ENCODE measurements at places on chromosomes 5 and 9.

- no peak for DNase-seq
Observed at GRCh38 chr5:39202597-39203274, 16.6 kb downstream of the FYB1 start.

- no peak for DNase-seq
Observed at GRCh38 chr5:132473019-132473531, 17.5 kb downstream of the IRF1 start.

GRCh38 chr5:69129413-69129812 lies 35.6 kb downstream of the SLC30A5 start:
- DNase-seq: no peak

DNA sequence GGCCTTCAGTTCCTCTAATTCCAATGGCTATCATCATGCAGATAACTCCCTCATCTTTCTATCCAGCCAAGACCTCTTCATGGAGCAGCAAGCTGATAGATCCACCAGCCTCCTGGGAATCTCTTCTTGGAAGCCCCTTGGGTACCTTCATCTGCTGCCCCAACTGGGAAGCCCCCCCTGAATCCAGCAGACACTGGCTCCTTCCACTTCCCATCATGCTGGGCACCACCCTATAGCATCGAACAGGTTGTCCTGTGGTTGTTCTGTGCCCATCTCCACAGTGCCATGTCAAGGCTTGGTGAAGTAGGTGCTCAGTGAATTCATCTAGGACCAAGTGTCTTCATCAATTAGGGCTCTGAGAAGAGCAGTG lies 410.4 kb upstream of the KLF4 start:
- DNase-seq: no peak

DNA sequence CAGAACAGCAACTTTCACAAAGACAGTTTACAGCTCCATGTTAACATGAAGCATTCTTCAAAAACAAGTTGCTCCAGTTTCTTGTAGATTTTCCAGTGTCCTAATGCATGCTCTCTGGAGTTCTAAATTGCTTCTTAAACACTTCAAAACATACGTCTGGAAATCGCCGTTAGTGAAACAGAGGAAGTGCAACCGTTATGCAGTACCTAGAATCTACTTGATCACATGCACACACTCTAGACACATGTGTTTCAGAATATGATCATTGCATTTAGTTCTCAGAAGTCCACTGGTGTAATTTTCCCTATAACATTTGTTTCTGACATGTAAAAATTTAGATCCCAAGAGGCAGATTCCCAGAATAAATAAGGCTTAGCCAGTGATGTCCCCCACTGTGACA lies 41.1 kb upstream of the RUFY1 start:
- DNase-seq: no peak

DNA sequence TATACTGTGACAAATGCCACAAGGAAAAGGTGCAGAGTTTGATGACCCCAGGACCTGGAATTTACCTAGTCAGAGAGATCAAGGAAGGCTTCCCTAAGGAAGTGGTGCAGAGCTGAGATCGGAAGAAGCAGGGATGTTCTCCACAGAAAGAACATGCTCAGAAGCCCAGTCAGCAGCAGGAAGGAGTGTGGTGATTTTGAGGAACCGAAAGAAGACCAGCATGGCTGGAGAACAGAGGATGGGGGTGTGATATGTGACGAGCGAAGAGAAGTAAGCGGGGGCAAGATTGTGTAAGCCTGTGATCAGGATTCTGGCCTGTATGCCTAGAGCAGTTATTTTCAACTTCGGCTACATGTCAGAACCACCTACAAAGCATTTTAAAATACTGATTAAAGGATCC lies 18.7 kb upstream of the PIK3R1 start:
- no peak for DNase-seq

DNA sequence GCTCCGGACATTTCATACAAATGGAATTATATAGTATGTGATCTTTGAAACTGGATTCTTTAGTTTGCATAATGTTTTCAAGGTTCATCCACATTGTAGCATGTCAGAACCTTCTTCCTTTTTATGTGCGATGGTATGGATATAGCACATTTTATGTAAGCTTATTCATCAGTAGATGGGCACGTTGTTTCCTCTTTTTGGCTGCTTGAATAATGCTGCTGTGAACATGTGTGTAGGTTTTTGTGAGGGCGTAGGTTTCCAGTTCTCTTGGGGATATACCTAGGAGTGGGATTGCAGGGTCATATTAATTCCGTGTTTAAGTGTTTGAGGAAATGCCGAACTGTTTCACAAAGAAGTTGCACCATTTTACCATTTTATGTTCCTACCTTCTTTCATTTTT lies 187.8 kb downstream of the NR3C1 start:
- no peak for DNase-seq

DNA sequence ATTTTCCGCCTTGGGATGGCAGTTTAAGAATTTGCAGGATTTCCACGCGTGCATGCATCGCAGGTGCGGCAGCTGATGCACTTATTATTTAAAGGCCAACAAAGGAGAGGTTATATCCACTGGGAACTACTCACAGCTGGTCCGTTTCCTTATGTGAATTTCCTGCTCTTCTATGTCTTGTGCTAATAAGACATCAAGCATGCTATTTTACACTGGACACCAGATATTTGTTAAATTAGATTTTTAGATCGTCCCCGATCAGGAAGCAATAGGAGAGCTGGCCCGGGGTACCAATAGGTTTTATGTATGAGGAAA lies 476 bp upstream of the DTWD2 start:
- DNase-seq: no peak

DNA sequence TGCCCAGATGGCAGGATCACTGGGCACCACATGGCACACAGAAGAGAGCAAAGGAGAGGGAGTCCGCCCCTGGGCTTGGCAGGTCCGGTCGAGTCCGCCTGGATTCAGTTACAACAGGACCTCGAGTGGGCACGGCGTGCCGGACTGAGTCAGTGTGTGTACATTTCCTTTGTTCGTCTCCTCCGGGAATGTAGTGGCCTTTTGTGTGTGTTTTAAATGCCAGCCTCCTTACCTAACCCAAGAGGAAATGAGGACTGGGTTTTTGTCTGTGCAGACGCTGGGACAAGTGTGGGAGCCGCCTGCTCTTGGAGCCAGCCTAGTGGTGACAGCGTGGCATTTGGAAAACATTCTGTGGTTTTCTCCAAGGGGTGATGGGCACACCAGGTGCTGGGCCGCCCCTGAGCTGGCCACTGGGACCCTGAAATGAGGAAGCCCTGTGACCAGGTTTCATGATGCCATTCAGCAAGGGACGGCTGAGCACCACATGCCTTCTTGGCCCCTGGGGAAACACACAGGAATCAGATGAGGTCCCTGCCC lies 9.6 kb downstream of the NEK6 start:
- no peak for DNase-seq

DNA sequence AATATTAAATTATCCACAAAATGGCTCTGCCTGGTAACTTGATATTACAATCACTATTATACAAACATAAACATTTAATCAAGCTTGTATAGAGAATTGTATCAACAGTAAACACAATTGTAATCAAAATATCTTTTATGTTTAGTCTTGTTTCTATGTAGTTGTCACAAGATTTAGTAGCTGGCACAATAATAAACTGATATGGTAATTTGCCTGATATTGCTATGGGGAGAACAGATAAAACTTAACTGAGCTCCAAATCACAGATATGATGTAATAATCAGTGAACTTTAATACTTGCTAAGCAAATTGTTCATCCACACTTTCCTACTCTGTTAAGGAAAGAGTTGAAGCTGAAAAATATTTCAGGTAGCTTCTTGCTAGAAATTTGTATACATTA lies 189.8 kb downstream of the MPDZ start:
- no peak for DNase-seq

DNA sequence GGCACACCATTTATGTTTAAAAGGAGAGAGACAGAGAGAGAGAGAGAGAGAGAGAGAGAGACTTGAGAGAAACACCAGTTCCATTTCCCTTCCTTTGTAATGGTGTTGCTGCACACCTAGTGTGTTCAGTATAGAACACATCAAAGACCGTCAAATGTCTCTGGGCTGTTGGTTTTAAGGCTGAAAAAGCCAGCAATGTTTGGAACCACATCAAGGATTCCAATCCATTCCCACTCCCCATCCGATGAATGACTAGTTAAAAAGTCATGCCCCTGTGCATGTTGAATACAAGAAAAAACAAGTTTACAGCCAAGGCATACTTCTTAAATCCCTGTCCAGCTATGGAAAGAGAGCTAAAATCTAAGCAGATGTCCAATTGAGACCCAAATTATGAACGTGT lies 83.0 kb upstream of the IFNE start:
- no peak for DNase-seq

DNA sequence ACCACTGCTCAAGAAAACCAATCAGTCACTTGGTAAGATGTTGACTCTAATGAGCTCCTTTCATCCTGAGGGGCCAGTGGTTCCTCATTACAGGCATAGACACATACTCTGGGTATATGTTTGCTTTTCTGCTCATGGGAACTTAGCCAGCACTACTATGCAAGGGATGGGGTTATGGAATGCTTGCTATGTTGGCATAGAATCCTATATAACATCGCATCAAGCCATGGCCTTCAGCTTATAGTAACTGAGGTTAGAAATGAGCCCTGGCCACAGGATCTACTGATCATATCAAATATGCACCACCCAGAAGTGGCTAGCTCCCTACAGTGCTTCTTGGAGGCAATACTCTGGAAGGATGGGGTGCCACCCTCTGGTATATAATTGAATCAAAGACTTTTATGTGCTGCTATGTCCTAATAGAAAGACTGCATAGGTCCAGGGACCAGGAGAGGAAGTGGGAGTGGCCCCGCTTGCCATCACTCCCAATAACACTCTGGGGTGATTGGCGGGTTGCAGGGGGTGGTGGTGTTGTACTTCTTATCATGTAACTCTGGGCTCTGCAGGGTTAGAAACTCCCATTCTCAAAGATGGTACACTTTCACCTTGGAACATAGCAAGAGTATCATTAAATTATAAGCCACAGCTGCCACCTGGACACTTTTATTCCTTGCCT lies 70.3 kb downstream of the ZNF366 start:
- no peak for DNase-seq

DNA sequence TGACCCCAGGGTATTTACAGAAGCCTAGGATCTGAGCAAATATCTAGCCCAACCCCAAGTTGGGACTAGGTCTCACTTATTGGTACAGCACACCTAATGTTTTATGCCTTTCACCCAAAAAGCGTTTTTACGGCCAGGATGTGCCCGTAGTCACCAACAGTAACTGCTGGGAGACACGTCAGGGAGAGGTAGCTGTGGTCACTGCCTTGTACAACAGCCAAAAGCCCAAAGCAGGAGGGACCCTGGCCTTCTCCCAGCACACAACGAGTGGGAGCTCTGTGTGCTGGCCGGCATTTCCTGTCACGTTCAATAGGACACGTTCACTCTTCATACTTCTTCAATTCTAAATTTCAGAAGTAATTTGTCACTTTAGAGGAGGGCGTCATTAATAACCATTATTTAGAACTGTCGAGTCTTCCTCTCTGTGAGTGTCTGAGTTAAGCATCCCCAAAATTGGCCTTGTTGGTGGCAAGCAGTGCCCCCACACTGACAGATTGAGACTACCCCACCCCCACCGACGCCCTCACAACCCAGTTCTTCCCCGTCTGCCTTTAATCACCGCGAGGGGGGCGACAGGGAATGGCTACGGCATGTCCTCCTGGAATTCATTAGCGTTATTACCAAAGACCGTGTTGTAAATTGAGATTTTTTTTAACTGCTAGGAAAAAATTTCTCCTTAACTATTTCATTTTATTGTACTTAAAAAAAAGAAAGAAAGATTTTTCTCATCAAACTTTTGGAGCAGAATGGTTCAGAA lies 80.7 kb downstream of the MVB12B start:
- no peak for DNase-seq

DNA sequence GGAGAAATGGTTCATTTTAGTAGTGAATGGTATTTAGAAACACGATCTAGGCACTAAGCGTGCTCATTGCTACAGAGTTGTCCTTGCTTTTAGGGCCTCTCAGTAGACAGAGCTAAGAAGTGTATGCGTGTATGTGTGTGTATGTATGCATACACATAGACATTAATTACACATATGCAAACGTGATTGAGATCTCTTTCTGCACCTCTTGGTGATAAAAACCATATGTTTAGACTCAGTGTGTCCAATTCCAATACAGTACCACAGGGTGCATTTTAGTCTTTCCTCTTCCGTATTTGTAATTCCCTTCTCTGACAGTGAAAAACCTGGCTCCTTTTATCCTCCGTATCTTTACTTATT lies 13.1 kb downstream of the TRIO start:
- DNase-seq: no peak

GRCh38 chr5:156826150-156826549 lies 23.9 kb upstream of the PPP1R2B start:
- DNase-seq: no peak

DNA sequence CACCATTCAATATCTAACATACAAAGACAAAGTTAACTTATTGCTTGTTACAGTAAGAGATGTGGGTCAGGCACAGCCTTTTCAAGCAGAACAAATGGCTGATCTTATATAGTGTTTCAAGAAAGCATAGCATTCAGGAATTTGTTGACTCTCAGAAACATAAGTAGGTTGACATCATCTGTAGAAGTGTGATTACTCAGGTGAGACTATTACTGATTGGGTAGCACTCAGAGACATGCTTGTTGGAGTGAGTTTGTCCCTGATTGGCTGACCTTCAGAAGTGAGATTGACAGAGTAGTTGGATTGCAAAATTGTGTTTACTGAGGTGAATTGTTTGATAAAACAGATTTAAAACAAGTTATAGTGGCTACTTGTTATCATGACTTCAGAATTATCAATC lies 30.7 kb upstream of the TNPO1 start:
- no peak for DNase-seq

DNA sequence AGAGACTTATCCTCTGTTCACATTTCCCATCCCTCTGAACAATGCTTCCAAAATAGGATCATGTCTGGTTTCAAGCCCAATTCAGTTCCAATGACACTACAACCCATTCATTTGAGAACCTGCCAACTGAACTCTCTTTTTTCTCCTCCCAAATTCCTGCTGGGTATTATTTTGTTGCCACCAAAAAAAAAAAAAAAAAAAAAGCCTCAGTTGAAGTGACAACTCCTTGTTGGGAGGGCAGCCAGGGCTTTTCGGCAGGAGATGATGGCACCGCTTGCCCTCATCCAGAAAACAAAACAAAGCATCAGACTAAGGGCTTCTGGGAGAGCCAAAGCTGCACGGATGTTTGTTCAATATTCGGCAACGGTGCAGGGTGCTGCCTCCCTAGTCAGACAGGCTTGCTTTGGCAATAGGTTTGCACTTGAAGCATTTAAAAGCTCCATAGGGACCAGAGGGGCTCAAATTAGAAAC lies 30.6 kb upstream of the TRIM32 start:
- DNase-seq: no peak

DNA sequence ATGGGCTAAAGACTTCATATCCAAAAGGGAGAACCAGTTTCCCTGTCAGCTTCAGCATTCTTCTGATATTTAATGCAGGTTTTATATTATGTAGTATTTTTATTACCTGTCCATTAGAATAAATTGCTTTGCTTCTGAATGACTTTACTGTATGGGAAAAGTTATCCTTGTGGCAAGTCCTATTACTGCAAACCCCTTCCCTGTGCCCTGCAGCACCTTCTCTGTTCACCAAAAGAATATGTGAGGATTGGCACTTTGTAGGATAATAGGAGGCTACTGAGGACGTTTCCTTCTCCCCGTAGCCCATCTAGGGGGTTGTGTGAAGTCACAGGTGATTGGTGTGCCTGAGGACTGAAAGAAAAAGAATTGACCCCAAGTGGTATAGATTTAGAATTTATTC lies 296.1 kb downstream of the KDM4C start:
- no peak for DNase-seq

GRCh38 chr5:179820483-179821297 lies at the start of gene SQSTM1:
Gene SQSTM1, plus strand, starts transcription at chr5:179820905. Its CDS starts 32 bp downstream, at chr5:179820937.
- peak; percentile 58 for DNase-seq

Data from stimulated activated CD8-positive, alpha-beta memory T cell treated with anti-CD3 and anti-CD28 coated beads, Interleukin-7, amount 100 ng/mL, for 24 hours (primary cell).